ENCODE measurements at places on chromosomes 4 and X.

DNA sequence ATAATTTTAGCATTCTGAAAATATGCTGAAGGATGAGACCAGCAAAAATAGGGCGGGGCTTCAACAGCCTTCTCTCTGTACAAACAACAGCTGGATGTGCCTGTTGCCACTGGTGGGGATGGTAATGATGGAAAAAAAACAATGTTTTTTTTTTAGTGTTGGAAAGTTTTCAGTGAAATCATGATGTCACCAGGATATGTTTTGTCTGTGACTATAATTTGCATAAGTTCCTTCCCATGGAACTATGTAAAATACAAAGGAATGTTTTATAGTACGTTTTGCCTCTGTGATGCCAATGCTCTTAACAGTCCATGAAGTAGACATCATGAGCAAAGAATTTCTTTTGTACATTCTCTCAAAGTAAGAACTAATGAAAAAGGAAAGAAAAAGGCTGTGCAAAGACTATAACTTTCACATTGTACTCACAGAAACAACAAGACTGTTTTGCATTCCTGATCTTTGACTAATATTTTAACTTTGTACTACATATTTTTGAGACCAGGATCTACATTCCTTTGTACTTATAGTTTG, 589.7 kb downstream of the SPRY1 start:
- peak; percentile 77 for DNase-seq

- DNase-seq = no peak
Observed at GRCh38 chrX:124791492-124792095, 445.2 kb downstream of the SH2D1A start.

DNA sequence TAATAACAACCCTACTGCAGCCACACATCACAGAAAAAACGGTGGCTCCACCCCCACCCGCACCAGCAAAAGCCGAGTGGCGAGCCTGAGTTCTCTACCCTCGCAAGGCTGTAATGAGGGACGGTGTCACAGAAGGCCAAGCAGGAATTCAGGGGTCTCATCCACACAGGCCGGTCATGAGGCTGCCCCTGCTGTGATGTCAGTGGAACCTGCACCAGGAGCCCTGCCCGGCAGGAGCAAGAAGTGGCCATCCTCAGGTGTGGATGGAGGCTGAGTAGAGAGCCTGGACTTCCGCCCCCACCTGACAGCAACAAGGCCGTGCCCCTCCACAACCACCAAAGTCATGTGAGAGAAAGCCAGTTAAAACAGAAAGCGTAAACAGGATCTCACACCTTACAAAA, 20.6 kb downstream of the LYAR start:
- DNase-seq = no peak

GRCh38 chr4:121156822-121157769, 7.0 kb downstream of the TNIP3 start:
- DNase-seq = no peak

DNA sequence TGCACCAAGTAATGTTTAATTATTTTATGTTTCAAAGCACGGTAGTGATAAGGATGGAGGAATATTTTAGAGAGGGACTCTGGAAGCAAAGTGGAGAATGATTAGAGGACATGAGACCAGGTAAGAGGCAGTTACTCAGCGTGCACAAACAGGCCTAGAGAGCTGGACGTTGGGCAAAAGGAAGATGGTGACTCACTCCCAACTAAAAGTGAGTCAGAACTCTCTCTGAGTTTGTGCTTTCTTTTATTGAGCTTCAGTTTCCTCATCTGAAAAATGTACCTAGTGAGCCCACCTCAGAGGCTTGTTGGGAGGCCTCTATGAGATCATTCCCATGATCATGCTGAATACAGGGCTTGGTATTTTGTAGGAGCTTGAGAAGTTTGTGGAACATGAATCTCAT, 1.6 kb upstream of the ZC4H2 start:
- no peak for DNase-seq

DNA sequence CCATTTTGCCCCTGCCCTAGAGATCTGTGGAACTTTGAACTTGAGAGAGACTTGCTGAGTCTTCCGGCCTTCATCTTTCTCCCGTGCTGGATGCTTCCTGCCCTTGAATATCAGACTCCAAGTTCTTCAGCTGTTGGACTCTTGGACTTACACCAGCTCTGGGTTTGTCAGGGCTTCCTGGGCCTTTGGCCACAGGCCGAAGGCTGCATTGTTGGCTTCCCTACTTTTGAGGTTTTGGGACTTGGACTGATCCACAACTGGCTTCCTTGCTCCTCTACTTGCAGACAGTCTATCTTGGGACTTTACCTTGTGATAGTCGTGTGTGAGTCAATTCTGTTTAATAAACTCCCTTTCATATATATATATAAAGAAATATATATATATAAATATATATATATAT, 1071.0 kb downstream of the ADGRL3 start:
- no peak for DNase-seq

DNA sequence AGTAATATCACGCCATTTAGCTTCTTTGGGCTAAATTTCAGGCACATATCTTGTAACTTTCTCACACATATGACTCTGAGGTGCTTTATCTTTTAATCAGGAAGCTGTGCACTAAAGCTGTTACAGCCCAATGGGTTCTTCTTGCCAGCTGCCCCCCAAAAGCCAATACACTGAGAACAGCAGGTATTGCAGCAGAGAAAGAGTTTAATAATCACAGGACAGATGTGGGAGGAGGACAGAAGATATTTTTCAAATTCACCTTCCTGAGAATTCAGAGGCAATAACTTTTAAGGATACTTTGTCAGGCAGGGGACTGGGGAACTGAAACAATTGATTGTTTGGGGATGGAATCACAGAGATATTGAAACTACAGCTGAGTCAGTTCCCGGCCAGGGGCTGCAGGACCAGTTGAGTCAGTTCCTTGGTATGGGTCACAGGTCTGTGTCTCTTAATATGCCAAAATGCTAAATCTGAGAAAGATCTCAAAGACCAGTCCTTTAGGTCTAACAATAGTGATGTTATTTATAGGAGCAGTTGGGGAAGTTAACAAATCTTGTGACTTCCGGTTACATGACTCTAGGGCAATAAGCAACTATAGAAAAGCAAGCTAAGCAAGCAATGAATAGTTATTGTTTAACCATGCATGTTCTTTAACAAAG, 28.1 kb downstream of the DDIT4L start:
- no peak for DNase-seq

- no peak for DNase-seq
Observed at GRCh38 chr4:183059797-183060196, 39.3 kb upstream of the WWC2 start.

DNA sequence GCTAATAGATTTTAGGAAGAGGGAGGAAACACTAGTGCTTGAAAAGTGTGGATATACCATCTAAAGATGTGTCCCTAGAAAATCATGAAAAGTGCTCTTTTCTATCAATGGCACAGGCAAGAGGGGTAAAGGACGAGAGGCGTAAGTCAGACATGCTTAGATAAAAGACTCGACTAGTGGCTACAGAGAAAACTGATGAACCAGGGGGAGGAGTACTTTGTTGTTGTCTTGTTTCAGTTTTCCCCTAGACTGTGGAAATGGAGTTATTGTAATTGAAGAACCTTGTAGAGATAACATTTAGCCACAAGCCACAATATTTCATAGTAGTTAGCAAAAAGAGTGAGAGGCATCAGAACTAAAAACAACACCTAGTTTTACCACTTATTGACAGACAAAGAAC, 21.4 kb downstream of the GALNTL6 start:
- no peak for DNase-seq

DNA sequence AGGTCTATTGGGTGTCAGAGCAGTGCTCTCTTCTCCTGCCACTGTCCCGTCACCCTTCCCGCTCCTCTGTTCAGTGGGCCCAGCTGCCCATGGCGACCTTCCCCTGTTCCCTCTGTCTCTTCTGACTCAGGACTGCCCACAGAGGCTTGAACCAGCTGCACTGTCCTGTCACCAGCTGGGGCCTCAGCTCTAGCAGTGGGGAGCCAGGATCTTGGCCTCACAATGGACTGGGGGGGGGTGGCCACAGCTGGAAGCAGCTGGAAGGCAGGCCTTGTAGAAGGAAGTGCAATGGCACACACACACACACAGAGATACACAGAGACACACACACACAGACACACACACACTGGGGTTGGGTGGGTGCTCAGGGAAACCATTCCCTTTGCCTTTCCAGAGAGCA, 114.0 kb upstream of the PJA1 start:
- DNase-seq = no peak

DNA sequence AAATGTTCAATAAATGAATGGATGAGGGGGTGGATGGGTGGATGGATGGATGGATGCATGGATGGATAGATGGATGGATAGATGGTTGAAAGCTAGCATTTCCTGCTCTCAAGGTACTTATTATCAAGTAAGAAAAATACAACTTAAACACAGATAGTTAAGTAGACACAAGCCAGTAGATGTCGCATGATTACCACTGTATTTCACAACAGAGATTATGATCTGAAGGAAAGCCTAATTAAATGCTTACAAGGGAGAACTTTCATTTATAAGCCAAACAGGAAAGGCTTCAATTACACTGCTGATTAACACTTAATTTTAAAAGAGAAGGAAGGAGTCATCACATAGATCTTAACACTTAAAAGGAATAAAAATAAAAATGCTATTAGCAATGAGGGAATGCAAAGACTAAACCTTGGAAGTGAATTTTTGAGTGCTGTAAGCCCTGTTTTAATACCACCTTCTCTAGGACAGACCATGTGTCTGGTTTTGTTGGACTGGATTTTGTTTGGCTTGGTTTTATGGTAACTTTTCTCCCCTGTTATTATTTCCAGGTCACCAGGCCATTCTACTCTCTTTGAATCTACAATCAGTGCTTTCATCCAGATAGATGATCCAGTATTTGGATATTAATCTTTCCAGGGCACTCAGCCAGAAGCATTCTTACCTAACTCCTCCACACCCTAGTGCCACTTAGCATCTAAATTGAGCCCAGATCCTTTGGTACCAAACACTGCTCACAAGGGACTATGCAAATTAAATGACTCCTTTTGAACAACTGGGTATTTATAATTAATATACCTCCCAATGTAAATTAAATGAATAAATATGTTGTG, 75.5 kb upstream of the SLC39A8 start:
- DNase-seq = no peak

All from SW 1271 (cell line).